ENCODE measurements at places on chromosomes 5 and 9.
A peak's percentile ranks its signal among the peaks of the same experiment; 100 is the strongest.

DNA sequence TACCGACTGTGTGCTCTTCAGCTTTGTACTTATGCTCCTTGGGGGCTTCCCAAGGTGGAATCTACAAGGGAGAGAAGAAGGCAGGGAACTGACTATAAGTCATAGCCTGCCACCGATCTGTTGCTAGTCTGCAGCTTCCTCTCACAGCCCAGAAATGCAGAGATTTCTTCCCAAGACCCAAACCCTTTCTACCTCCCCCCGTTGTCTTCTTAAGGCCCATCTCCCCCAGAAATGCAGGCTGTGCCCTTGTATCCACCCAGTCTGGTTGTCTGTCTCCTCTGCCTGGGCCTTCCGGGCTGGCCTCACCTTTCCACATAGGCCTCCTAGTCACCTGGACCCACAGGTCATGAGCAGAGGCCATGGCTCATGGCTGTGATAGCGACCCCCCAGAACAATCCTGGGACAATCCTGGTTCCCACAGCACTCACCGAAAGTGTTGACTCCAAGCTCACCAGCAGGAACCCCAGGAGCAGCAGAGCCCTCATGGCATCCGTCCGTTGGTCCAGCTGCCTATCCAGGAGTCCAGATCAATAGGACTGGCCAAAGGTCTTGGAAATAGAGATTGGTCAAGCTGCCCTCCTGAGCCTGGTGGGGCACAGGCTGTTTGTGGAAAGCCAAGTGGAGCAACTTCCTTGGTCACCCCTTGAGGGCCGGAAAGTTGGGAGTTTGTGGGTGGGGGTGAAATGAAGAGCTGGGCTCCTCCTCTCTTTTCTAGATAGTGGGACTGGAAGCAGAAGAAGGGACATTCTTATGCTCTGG lies at the start of gene F12:
F12 (minus strand) TSS at position 522 of the 759 bp plus-strand sequence; CDS start at position 485, 37 bp downstream.
- DNase-seq: no peak

DNA sequence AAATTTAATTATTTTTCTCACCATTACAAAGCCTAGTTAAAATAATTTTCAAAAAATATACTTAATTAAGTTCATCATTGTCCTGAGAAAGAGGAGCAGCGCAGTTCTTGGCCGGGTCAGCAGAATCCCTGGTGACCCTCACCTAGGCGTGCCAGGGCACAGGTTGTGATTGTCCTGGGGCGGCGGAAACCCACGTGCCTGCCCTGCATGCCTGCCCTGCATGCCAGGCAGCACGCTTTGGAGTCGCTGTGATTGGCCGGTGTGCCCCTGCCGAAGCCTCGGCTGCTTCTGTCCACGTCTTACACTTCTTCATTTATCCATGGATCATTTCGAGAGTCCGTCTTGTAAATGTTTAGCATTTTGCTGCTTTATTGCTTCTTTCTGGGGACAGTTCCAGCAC lies 25.6 kb downstream of the SLC12A2 start:
- DNase-seq: no peak

- no peak for DNase-seq
Observed at GRCh38 chr5:157955541-157956172, 96.7 kb upstream of the CLINT1 start.

DNA sequence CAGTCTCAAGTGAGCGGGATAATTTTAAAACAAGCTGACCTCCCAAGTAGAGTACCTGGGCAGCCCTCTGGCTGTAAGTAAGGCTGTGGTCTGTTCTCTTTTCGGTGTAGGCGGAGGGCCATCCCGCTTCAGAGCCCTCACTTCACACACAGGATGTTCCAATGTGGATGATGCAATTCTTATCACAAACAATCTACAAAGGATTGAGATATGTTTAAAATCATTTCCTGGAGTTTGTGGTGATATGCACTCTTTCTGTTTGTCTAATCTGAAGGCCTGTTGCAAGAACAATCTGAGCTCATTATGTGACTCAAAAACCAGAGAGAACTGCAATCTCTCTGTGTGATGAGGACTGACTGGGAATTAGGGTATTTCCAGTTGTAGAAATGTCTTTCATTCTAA lies 42.5 kb downstream of the ITGA2 start:
- DNase-seq: peak; percentile 73

DNA sequence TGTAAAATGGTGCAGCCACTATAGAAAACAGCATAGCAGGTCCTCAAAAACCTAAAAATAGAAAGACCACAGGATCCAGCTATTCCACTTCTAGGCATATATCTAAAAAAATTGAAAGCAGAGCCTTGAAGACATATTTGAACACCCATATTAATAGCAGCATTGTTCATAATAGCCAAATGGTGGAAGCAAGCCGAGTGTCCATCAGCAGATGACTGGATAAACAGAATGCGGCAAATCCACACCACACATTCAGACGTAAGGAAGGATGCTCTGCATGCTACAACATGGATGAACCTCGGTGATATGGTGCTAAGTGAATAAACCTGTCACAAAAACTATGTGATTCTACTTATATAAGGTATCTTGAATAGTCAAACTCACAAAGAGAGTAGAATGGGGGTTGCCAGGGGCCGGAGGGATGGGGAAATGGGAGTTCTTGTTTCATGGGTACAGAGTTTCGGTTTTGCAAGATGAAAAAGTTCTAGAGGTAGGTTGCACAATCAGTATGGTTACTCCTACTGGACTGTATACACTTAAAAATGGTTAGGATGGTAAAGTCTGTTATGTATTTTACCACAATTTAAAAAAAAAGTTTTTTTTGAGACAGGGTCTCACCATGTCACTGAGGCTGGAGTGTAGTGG lies 17.1 kb upstream of the HSD17B3 start:
- DNase-seq: peak; percentile 73

DNA sequence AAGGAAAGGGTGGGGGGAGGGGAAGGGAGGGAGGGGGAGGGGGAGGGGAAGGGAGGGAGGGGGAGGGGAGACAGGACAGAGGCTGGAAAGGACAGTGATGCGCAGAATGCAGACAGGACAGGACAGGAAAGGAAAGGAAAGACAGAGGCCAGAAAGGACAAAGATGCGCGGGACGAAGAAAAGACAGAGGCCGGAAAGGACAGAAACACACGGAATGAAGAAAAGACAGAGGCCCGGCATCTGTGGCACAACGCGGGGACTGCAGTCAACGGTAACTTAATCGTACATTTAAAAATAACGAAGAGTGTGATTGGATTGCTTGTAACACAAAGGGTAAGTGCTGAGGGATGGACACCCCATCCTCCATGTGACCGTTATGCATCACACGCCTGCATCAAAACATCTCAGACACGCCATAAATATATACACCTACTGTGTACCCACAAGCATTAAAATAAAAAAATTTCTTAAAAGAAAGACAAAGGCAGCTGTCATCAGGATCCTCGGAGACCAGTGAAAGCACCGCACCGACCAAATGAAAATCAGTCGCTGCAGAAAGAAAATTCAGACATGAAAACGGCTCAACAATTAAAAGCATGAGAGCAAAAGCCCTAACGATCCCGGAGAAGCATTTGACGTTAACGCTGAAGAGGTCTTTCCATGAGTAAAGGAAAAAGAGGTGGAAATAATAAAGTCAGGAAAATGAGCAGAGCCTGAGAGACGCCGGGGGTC lies 52.9 kb upstream of the EXOC3 start:
- DNase-seq: no peak

GRCh38 chr5:172762214-172763119 lies 8.5 kb downstream of the DUSP1 start:
- no peak for DNase-seq

GRCh38 chr9:135907006-135907430 lies 328 bp downstream of the CAMSAP1 start:
- DNase-seq: peak; percentile 41

- DNase-seq: no peak
Observed at GRCh38 chr9:127305838-127306226, 41.3 kb downstream of the GARNL3 start.

- peak; percentile 16 for DNase-seq
Observed at GRCh38 chr5:122759241-122760070, 15.4 kb upstream of the SNX2 start.

GRCh38 chr5:157903117-157903450 lies 44.1 kb upstream of the CLINT1 start:
- DNase-seq: no peak

DNA sequence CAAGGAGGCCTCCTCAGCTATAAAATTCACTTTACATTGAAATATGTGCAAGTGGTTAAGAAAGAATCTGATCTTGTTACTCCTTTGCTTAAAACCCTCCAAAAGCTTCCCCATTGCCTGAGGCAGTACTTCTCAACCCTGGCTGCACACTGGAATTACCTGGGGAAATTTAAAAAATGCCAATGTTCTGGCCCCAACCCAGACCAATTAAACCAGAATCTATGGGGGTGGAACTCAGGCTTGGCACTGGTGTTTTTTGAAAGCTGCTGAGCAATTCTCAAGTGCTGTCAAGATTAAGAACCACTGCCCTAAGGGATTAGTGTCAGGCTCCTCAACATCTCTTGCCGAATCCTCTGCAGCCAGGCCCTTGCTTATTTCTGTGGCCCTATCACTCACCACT lies 269.6 kb downstream of the ELAVL2 start:
- DNase-seq: no peak

DNA sequence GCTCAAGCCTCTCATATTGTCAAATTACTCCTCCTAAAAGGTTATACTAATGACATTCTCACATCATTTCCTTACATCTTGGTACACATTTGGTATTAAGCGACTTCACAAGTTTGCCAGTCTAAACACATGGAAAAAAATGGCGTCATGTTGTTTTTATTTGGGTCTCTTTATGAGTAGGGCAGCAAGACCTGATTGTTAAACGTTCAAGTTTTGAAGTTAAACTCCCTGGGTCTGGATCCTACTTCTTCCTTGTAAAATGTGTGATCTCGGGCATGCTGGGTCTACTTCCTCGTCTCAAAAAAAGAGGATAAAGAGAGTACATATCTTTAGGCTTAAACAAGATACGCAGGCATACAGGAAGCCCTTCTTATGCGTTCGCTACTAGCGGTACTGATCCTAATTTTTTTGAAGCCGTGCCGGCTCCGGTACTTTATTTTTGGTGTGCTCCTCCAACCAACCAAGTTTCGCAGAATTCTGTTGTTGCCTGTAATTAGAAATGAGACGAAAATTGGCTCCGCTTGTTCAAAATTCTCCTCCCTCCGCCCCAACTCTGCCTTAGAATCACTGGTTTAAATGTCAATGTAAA lies 596 bp upstream of the CDC37L1 start:
- peak; percentile 31 for DNase-seq

DNA sequence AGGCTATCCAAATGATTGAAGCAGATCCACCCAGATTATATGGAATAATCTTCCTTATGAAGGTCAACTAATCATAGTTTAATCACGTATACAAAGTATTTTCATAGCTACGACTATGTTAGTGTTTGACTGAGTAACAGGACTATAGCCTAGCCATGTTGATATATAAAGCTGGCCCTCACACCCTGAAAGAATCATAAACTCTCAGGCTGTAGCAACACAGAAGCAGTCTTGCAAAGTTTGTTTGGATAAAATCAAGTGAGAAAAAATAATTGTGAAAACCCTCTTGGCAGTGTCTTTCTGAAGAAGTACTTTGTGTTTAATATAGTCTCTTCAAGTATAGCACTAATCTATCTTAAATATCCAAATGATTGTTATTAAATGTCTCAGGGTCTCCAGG lies 374.5 kb upstream of the DAB2 start:
- no peak for DNase-seq

DNA sequence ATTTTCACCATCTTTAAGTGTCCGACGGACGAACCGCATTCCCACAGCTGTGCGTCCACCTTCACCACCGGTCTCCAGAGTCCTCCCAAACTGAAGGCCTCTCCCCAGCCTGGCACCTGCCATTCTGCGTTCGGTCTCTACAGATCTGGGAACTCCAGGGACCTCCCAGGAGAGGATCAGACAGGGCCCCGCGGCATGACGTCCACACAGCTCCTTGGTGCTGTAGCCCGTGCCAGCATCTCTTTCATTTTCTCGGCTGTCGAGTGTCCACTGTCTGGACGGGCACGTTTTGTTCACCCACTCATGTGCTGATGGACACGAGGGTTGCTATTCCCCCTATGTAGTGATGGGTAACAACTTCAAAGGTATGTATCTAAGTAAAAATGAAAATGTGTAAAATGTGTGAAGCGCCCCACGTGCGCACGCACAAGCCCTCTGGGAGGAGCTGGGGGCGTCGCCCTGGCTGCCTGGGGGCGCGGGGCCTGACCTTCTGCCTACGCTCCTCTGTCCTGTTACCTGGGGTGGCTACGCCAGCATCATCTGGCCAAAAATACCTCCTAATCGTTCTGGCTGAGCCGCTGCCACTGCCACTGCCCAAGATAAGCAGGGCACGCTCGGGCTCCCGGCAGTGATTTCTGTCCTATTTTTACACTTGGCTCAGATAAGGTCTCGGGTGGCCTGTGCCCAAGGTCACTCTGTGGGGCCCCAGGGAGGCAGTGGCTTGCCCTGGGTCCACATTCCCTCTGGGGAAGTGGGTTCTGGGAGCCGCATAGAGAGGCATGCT lies 10.8 kb upstream of the SLC12A7 start:
- DNase-seq: no peak

GRCh38 chr5:100562821-100563220 lies 27.6 kb downstream of the FAM174A start:
- DNase-seq: no peak

GRCh38 chr9:3848445-3849114 lies 322.8 kb upstream of the RFX3 start:
- DNase-seq: peak; percentile 63

- no peak for DNase-seq
Observed at GRCh38 chr5:135009736-135010501, 24.1 kb downstream of the PITX1 start.

DNA sequence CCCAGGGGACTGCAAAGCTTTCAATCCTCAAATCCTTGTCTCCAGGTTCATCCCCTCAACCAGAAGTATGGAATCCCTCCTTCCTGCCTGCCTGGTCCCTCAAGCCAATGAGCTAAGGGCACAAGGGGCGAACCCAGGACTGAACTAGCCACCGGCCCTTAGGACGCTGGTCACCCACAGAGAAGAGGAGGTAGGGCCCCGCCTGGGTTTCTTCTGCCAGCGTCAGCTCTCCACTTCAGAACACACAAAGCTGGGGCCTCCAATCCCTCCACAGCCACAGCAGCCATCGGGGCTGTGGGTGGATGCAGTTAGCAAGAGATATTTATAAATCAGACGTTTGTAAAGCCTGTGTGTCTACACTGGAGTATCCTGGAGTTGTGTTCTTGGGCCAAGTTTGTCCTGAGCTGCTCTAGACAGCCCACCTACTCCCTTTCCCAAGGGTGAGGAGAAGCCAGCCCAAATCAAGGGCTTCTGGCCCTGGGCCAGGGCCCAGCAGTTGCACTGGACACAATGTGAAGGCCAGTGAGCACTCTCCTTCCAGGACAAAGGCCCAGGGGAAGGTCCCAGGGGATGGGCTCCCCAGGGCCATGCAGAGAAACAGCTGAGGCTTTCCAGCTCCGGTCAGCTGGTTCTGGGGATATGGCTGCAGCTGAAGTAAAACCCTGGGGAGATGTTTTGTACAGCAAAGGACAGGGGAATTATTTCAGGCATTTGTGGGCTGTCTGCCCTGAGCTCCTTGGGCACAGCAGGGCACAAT lies 18.9 kb downstream of the AMBP start:
- DNase-seq: no peak

DNA sequence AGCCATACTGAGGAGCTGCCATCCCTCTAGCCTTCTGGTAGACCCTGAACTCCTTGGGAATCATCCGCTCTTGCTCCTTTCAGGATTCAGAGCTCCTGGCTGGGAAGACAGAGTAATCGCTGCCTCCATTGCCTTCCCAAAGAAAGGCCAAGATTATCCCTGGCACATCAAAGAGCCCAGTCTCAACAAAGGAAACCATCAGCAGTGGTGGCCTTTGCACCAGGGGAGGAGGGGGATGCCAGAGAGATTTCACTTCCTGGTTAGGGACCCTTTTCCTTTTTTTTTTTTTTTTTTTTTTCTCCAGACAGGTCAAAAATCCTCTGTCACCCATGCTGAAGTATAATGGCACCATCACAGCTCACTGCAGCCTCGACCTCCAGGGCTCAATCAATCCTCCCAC lies 16.0 kb upstream of the ERGIC1 start:
- no peak for DNase-seq

All from suppressor macrophage treated with lipopolysaccharide for 4 hours (primary cell).